ENCODE measurements at places on chromosomes 4 and X. TPM values are rescaled to one million over a fixed set of nuclear protein-coding genes. Genes with fewer than 3 reads are reported as not detected.

USP27X gene
- 6.5 TPM for polyA plus RNA-seq

RNF175 gene
- polyA plus RNA-seq: 1.1 TPM

ZMAT1 gene
- 18.4 TPM for polyA plus RNA-seq

SSX7 gene
- not detected for polyA plus RNA-seq

XAGE1A gene
- polyA plus RNA-seq: not detected

GPRASP3 gene
- polyA plus RNA-seq: 10.7 TPM

RGN gene
- 170 TPM for polyA plus RNA-seq

CLDN22 gene
- not detected for polyA plus RNA-seq

MAGEA9B gene
- not detected for polyA plus RNA-seq

MAGEA11 gene
- polyA plus RNA-seq: not detected

TKTL1 gene
- polyA plus RNA-seq: 0.19 TPM

LEF1 gene
- 8.5 TPM for polyA plus RNA-seq

XKRX gene
- polyA plus RNA-seq: 8.8 TPM

USP17L17 gene
- polyA plus RNA-seq: not detected

RBMXL3 gene
- polyA plus RNA-seq: not detected

SLC34A2 gene
- polyA plus RNA-seq: 2.0 TPM

SSX4B gene
- polyA plus RNA-seq: not detected

CXCL6 gene
- polyA plus RNA-seq: 0.19 TPM

SPIN2A gene
- polyA plus RNA-seq: 2.1 TPM

PARM1 gene
- polyA plus RNA-seq: 38.2 TPM

LRIT3 gene
- polyA plus RNA-seq: 0.31 TPM

MAGEB5 gene
- not detected for polyA plus RNA-seq

MUC7 gene
- polyA plus RNA-seq: not detected

USP26 gene
- not detected for polyA plus RNA-seq

RRH gene
- 0.28 TPM for polyA plus RNA-seq

MYOZ2 gene
- polyA plus RNA-seq: 0.63 TPM

ATP6AP2 gene
- polyA plus RNA-seq: 92.7 TPM

KLF8 gene
- polyA plus RNA-seq: 4.4 TPM

AFAP1 gene
- 19.3 TPM for polyA plus RNA-seq

CFP gene
- 4.2 TPM for polyA plus RNA-seq

DUSP9 gene
- 0.78 TPM for polyA plus RNA-seq

TMEM150C gene
- 3.9 TPM for polyA plus RNA-seq

ZFP42 gene
- 0.34 TPM for polyA plus RNA-seq

SPRY1 gene
- 97.7 TPM for polyA plus RNA-seq

CSAG2 gene
- polyA plus RNA-seq: not detected

SPANXB1 gene
- polyA plus RNA-seq: 0.90 TPM

COL4A6 gene
- 6.8 TPM for polyA plus RNA-seq

GLOD5 gene
- polyA plus RNA-seq: 3.9 TPM

PDLIM5 gene
- 108 TPM for polyA plus RNA-seq

Data from large intestine (tissue), 12 donors.